ENCODE measurements at places on chromosomes 11 and 22.
A peak's percentile ranks its signal among the peaks of the same experiment; 100 is the strongest.

DNA sequence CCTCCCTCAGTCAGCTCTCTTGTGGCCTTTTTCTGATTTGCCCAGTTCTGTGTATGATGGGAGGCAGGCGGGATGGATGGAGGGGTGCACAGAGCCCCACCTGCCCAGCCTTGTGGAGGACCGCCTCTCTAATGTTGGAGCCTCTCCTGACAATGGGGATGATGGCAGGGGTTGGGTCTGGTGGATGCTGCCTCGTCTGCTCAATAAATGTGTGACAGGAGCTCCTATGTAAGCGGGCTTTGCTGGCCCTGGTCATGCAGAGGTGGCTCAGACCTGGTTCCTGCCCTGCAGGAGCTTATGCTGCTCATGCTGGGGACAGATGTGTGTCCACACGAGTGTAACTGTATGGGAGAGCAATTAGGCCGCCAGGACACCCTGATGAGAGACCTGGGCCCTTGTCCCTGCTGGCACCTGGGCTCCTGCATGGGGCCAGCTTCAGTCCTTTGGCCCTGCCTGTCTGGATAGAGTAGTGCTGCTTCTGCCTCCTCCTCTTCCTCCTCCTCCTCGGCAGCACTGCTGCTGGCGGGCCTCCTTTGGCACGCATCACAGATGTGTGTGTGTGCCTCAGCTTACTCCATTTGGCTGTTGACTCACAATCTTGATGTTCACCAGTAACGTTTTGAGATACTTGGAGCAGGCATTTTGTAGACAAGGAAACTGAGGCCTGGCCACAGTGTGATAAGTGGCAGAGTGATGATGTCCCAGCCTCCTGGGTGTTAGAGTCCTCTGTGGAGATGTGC, 131.0 kb downstream of the TBC1D22A start:
- DNase-seq = no peak

GRCh38 chr11:75797792-75798191, 17.2 kb upstream of the UVRAG start:
- DNase-seq = no peak

- DNase-seq = no peak
These were observed 14.1 kb downstream of the TMEM123 start for GRCh38 chr11:102438311-102439062.

DNA sequence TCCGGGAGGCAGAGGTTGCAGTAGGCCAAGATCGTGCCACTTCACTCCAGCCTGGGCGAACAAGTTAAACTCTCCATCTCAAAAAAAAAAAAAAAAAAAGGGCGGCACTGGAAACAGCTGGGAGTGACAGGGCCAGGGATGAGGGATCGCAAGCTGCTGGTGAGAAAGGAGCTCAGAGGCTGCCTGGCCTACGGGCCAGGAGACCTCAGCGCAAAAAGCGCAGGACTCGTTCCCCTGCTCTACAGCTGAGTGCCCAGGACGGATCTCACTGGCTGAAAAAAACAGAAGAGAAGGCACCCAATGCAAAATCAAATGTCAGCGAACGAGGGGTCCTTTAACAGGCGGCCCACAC, 650 bp upstream of the NUP50 start:
- no peak for DNase-seq

- no peak for DNase-seq
These were observed 165.0 kb upstream of the MTMR2 start for GRCh38 chr11:96088914-96089313.

DNA sequence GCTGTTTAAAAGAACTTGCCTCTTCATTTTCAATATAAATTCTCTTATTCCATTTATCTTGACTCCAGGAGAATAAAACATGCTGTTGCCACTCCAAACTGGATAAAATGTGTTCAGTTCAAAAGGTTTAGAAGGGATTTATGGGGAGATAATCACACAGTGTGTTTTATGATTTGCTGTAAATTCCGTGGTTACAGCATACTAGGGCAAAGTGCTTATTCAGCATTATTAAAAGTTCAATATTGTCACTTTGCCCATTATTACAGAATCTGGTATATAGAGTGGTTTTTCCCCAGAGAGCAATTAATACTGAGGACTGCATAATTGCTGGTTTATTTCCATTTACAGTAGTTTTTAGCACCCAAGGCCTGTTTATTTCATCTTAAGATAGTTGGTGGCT, 780.9 kb upstream of the RAG2 start:
- no peak for DNase-seq

- DNase-seq = no peak
These were observed 14.2 kb downstream of the LRP5 start for GRCh38 chr11:68326334-68327215.

DNA sequence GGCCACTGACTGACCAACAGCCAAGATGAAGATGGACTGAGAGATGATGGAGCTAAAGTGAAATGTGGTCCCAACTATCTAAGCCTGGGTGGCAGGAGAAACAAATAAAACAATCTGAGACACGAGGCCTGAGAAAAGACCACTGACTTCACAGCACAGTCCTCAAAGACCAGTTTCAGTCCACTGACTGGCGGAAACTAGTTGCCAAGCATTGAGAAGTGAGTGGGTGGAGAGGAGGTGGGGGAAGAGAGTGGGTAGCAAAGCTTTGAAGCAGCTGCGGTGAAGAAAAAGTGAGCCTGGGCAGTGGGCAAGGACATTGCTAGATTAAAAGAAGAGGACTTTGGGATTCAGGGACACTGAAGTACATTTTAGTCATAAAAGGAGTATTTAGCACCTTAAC, 1.9 kb downstream of the MS4A1 start:
- DNase-seq = no peak

DNA sequence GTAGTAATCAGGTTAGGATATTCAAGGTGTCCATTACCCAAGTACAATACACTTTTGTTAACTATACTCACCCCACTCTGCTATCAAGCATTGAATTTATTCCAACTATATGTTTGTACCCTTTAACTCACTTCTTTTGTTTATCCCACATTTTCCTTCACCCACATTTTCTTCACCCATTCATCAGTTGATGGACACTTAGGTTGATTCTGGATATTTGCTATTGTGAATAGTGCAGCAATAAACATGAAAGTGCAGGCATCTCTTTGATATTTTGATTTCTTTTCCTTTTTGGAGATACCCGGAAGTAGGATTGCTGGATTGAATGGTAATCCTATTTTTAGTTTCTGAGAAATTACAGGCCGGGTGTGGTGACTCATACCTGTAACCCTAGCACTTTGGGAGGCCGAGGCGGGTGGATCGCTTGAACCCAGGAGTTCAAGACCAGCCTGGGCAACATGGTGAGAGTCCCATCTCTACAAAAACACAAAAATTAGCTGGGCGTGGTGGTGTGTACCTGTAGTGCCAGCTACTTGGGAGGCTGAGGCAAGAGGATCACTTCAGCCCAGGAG, 6.5 kb downstream of the TMEM25 start:
- DNase-seq = no peak

DNA sequence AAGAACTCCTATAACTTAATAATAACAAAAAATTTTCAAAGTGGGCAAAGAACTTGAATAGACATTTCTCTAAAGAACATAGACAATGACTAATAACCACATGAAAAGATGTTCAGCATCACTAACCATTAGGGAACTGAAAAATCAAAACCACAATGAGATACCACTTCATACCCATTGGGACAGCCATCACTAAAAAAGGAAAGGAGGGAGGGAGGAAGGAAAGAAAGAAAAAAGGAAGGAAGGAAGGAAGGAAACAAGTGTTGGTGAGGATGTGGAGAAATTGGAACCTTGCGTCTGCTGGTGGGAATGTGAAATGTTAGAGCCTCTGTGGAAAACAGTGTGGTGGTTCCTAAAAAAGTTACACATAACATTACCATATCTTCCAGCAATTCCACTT, 55.8 kb downstream of the MS4A13 start:
- no peak for DNase-seq

GRCh38 chr11:12577725-12578644, 96.2 kb upstream of the TEAD1 start:
- no peak for DNase-seq

- no peak for DNase-seq
These were observed 21.7 kb downstream of the PTPN5 start for GRCh38 chr11:18769802-18770456.

GRCh38 chr11:19903620-19904069, 191.0 kb downstream of the NAV2 start:
- peak; percentile 72 for DNase-seq

GRCh38 chr11:44066732-44067141, 667 bp downstream of the ACCS start:
- no peak for DNase-seq

DNA sequence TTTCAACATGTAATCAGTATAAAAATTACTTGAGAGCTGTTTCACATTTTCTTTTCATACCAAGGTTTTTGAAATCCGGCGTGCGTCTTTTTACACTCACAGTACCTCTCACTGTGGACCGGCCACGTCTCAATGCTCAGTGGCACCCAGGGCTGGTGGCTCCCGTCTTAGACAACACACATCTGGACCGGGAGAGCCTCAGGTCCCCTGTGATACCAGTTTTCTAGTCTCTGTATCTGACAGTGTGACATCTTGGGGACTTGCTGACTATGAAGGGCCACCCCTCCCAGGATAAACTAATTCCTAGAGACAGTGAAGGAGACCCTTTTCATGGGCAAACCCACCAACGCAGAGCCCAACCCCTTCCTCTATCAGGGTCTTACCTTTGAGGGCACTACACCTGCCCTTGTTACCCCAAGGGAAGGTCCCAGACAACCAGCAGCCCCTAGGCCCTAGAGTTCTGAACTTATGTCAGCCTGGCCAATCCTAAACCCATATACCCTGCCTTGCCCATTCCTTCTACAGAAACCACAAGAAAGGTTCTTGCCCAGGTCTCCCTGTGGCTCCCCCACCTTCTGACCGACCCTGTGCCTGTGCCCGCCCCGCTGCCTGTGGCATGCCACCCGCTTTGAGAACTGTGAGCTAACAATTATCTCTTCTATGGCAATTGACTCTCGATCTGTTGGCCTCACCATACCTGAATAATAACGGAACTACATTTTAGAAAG, 6.1 kb upstream of the ASCL2 start:
- DNase-seq = no peak

DNA sequence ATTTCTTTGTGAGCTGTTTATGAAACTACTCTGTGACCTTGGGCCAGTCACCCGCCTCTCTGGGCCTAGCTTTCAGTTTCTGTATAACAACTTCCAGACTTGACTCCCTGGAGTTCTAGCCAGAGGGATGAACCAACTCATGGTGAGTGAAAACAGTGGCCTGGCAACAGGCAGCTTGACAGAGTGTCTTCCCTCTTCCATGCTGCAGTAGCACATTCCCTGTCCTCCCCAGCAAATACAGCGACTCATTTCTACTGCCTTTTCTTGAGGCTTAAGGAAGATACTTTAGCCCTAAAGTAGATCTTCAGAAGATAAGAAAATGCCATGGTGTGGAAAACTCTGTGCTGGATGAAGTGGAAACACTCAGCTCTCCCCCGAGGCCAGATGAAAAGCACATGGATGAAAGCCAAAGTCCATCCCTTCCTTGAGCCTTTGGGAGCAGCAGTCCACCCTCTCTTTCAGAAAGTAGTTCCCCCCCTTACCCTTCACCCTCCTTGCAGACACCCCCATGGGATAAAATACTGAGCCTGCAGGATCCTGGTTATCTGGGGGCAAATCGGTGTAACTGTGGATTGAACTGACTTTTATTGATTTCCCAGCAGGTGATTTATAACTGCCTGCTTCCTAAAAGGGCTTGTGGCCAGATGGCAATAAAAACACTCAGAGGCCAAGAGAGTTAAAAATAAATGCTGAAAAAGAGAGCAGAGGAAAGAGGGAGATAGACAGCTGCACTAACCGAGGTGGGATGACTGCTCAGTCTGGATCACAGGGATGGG, 24.1 kb downstream of the IRAG1 start:
- DNase-seq = no peak

DNA sequence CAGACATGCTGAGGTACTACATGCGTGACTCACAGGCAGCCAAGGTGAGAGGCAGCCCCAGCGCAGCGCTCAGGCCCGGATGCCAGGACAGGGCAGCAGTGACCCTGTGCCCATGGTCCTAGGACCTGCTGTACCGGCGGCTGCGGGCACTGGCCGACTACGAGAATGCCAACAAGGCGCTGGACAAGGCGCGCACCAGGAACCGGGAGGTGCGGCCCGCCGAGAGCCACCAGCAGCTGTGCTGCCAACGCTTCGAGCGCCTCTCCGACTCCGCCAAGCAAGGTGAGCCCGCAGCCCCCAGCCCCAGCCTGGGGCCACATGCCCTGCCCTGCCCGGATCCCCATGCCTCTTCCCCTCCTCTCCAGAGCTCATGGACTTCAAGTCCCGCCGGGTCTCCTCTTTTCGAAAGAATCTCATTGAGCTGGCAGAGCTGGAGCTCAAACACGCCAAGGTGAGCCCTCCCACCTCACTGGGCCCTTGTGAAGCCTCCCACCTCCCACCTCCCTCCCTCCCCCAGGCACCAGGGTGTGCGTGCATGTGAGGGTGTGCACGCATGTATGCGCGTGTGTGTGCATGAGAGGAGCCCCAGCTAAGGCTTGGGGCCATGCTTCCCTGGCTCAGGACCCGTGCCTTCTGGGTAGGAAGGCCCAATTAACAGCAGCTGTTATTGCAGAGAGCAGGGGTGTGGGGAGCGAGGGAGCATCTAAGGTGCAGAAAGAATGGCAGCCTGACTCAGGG, 5.3 kb downstream of the CFL1 start:
- DNase-seq = no peak

DNA sequence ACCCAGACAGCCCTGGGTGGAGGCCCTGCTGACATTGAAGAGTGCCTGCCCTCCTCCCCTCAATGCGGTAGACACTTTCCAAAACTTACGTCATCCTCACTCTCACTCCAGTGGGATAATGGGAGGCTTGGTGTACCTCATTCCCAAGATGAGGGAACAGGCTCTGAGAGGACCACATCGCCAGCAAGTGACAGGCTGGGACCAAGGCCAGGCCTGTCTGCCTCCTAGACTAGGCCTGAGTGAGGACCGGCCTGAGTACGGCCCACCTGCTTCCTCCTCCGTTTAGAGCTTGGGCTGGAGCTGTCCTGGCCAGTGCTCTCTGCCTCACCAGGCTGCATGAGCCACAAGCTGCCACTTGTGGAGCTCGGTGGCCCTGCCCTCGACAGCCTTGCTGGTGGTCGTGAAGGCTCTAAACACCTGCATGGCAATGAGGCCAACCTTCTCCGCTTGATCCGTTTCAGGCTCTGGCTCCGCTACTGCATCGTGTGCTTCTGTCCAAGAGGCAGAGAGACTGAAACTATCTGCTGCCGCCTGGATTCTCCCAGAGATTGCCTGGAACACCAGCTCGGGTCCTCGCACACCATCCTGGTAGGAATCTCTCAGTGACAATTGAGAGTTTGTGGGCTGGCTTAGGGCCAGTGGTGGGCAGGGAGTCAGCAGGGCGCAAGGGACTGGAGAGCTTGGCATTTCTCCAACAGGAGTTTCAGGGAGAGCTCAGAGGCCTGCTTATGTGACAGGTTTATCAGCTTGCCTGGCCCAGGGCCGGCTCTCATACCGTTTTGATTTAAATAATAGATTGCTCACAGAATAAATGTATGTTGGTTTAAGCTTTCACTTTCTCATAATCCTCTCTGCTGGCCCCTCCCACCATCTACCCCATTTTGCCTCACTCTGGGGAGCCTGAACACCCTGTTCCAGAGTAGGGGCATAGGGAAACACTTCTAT, 9.4 kb downstream of the LRRC75B start:
- DNase-seq = no peak
